ENCODE measurements at places on chromosomes 2 and 18.
A peak's percentile ranks its signal among the peaks of the same experiment; 100 is the strongest.

GRCh38 chr2:120995152-120995551, 259.5 kb downstream of the GLI2 start:
- no peak for DNase-seq

DNA sequence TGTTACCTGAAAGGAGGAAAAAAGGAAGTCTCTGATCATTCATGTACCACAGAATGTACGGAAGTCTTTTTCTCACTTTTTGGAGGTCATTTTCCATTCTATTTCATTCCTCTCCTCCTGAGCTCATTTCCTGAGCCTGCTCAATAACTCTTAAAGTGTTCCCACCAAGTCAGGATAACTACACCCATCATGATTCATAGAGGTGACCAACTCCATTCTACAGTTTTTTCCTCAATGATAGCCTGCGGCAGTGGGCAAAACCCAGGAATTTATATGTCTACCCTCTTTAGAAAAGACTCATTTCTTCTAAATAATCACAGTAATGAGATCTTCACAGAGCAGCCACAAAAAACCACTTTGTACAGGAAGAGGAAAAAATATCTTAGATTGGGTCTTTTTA, 372.5 kb downstream of the RBM43 start:
- no peak for DNase-seq

GRCh38 chr2:210519594-210519993, 36.8 kb upstream of the CPS1 start:
- DNase-seq, result no peak

DNA sequence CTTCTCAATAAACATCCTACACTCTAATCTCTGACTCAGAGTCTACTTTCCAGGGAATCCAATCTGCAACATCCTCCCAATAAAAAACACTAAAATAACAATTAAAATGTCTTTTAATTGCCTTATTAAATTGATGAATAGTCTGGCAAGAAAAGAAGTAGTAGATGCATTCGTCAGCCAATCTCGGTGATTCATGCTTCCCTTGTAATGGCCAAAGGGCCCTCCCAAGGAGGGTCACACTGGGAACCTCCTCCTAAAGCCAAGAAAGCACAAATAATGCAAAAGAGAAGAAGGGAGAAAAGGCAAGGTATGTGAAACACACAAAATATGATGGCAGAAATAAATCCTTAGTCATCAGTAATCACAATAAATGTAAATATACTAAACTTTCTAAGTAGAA, 16.8 kb downstream of the ST8SIA5 start:
- DNase-seq, result no peak

GRCh38 chr2:52347292-52347691, 1315.4 kb upstream of the NRXN1 start:
- no peak for DNase-seq

- no peak for DNase-seq
Measured at GRCh38 chr2:84840306-84840705, 40.6 kb downstream of the TRABD2A start.

DNA sequence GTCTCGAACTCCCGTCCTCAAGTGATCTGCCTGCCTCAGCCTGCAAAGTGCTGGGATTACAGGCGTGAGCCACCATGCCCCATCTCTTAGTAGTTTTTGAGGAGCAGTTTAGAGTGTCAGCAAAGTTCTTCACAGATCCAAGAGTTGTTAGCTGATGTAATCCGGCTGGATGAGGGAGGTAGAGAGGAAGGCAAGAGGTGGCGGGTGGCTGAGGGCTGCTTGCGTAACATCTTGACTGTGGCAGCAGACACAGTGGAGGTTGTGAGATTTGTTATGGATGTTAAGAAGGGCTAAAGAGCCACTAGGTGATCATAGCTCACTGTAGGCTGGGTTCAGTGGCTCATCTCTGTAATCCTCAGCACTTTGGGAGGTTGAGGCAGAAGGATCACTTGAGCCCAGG, 19.5 kb upstream of the FAM136A start:
- no peak for DNase-seq

DNA sequence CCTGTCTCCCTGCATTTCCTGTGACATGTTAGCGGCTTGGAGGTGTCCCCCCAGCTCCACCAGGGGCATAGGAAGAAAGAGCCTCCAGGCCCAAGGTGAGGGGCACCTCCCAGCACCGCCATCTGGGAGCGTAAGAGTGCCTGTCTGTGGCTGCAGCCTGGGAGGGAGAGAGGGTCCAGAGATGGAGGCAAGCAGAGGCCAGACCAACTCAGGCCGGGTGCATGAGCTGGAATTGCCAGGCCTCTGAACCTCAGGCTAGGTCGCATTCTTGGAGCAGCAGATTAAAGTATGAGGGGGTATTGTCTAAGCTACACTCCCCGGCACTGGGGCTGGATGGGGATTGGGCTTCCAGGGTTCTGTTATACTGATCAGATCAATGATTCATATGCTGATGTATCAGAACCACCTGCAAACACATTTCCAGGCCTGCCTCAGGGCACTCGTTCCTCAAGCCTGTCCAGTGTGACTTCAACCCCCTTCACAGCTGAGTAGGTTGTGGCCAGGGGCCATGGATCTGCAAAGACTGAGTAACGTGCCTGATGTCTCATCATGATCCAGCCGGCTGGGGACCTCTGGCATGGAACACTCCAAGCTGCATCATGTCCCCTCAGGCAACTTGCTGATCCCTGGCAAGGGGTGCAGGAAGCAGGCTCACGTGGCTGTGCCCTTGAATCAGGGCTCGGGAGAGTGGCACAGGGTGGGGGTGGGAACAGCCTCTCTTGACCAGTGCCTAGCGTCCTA, 73.2 kb downstream of the HS1BP3 start:
- no peak for DNase-seq

DNA sequence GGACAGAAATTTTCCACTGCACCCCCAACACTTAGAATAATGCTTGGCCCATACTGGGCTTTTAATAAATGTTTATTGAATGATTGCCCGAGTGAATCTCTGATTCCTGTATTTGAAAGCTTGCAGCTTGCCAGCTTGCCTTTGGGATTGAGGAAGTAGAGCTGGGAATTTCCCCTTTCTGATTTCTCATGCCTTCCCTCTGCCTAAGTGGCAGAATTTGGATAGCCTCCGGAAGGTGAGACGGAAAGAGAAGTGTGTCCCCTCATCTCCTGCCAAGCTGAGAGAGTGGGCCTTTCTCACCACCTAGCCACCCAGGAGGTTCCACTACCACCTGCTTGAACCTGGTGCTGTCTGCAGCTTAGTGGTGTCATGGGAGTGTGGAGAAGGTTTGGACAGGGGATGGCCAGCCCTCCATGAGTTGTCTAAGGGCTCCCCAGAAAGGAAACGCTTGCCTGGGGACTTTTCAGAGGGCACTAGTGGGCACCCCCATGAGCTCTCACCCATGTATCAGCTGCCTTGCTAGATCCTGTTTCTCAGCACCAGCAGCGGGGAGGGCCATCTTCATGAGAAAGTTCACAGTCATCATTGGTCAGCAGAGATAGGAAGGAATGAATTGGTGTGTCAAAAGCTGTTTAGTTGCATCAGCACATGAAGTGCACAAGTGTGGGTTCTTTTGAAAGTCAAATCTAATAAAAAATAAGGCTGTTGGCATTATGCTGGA, 8.6 kb upstream of the NCOA1 start:
- no peak for DNase-seq

DNA sequence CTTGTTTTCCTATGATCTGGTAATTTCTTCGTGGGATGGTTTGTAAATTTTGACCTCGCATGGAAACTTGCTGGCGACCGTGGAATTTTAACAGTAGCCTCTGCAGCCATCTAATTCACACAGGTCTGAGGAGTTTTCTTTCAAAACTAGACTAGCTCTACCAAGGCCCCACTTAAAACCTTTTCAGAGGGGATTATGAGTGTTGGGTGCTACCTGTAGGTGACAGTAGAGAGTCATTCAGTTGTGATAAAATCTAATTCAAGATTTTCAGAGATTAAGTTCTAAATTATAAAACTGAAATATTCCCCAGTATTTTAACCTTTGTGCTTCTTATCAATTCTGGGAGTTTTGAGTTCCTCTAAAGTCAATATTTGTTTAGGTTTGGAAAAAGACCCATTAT, 31.0 kb downstream of the THSD7B start:
- no peak for DNase-seq

- DNase-seq, result no peak
Measured at GRCh38 chr2:128316777-128317180, 1.9 kb downstream of the HS6ST1 start.

DNA sequence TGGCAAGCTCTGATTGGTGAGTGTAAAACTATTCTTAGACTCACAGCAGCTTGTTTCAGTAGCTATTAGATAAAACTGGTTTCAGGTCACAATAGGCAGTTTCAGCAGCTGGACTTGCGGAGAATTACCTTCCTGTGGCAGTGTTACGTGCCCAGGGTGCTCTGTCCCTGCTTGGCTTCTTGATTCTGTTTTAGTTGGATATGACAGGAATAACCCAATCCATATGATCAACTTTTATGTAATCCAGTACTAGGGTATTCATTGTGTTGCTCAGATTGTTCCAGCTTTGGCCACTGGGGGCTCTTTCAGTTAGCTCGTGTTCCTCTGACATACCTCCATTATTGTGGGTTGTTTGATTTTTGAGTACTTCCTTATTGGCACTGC, 43.1 kb downstream of the INPP4A start:
- DNase-seq, result peak; percentile 39

DNA sequence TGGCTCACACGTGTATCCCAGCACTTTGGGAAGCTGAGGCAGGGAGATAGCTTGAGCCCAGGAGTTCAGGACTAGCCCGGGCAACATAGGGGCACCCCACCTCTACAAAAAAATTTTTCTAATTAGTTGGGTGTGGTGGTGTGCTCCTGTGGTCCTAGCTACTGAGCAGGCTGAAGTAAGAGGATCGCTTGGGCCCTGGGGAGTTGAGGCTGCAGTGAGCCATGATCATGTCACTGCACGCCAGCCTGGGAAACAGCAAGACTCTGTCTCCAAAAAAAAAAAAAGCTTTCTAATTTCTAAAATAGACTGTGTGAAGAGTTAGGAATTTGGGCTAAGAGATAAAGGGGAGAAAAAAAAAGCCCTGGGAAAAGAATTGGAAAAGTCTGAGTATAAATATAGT, 51.9 kb upstream of the NAB1 start:
- no peak for DNase-seq

- no peak for DNase-seq
Measured at GRCh38 chr2:133602538-133602937, 34.3 kb upstream of the NCKAP5 start.

DNA sequence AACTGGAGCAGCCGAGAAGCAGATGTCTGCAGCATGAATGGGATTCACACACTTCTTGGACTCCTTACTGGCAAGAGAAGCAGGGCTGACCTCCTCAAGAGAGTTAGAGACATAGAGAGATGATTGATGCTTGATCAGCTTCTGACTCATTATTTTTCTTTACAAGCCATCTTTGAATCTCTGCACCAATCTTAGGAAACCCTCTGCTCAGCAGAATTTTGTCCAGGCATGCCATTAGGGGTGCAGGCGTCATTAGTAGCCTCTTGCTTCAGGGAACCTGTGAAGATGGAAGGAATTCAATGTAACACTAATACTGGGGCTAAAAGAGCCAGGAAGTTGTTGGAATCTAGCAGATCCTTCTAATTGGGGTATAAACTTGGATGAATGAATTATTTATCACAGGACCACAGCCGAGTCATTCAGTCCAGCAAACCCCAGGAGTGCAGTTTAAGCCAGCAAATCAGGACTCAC, 151.8 kb downstream of the MGAT5 start:
- no peak for DNase-seq

DNA sequence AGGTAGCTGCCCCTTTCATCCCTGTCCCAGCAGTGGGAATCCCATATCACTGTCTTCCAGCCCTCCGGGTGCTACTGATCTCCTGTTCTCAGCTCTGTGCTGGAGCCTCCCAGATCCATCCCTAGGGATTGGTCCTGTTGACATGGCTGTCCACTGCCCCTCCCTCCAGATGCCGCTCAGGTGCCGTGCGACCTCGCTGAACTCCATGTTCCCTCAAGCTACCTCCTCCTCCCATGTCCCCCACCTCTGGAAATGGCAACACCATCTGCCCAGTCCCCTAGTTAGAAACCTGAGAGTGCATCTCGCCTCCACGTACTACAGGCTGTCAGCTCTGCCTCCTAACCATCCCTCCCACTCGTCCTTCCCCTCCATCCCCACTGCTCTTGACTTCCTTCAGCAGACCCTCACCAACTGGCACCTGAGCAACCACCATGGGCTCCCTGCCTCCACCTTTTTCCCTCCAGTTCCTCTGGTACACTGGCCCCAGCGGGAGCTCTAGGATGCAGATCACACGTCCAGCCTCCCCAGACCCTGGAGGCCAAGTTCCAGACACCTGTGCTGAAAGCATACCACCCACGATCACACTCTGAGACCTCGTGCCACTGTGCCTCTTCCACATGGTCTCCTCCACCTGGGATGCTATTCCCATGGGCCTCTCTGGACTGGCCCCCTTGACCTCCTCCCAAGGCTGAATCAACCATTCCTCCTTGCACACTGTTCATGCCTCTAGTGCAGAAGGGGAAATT, 106.8 kb downstream of the KLHL29 start:
- DNase-seq, result no peak

GRCh38 chr2:229586012-229586411, 128.3 kb downstream of the DNER start:
- no peak for DNase-seq

GRCh38 chr18:55442561-55442960, 145.4 kb downstream of the TCF4 start:
- no peak for DNase-seq

GRCh38 chr2:217604527-217605194, 398.1 kb downstream of the TNS1 start:
- no peak for DNase-seq

GRCh38 chr2:127414638-127415592, 3.3 kb upstream of the PROC start:
- DNase-seq, result no peak

DNA sequence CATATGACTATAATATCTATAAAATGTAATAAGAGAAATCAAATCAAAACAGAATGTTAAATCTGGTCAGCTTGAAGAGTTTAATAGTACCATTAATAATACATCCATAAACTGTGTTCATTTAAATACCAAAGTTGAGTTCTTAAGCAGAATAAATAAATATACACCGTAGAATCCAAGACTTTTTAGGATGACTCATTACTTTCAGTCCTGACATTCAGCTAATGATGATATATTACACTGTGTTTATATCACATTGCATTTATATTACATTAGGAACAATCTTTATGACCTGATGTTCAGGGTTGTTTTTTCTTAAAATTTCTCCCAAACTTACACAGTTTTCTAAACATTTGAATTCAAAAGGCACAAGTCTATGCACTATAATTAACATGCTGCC, 331.3 kb downstream of the SS18 start:
- no peak for DNase-seq

DNA sequence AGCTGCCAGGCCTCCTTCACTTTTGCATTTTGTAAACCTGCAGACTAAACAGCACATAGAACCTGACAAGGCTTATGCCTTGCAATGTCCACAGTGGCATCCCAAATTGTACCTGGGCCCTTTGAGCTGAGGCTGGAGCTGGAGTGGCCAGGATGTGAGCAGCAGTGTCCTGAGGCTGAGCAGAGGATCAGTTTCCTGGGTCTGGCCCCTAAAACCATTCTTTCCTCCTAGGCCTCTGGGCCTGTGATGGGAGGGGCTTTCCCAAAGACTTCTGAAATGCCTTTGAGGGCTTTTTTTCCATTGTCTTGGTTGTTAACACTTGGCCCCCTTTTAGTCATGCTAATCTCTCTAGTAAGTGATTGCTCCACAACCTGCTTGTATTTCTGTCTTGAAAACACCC, 32.8 kb downstream of the FSIP2 start:
- DNase-seq, result no peak

GRCh38 chr2:197571627-197572271, 55.9 kb downstream of the MOB4 start:
- DNase-seq, result no peak

Data from Kasumi-1 (cell line).